ENCODE measurements at places on chromosomes 3 and 15. TPM values are rescaled to one million over a fixed set of nuclear protein-coding genes. Genes with fewer than 3 reads are reported as not detected.

HTR3E gene
- polyA plus RNA-seq = not detected

SERPINI2 gene
- polyA plus RNA-seq = not detected

FNDC3B gene
- 46.1 TPM for polyA plus RNA-seq

PLSCR2 gene
- not detected for polyA plus RNA-seq

SPINK8 gene
- not detected for polyA plus RNA-seq

DNA sequence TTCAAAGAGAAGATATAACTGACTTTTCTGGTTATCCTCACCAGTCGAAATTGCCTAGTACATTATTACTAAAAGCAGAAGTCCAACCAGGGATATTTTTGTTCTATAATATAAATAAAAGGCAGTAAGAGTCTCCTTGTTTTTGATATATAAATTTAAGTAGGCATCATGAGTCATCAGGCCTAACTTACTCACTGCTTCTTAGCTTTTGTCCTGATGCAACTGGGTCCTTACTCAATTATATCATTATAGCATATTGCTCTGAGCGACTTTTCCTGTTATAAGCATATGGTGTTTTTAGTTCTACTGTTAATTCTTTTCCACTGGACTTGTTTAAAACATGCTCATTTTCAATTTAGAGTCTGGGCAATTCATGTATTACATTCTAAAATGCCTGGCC is 910.1 kb downstream of the MCTP2 start:
- H3K4me3 ChIP-seq = no peak overlapping the region
- DNase-seq = no peak
- no peaks in the 10 kb centered on the region for H3K36me3 ChIP-seq
- no peak overlapping the region for H3K27ac ChIP-seq
- H3K27me3 ChIP-seq = peaks cover 3% of the 10 kb centered on the region

- no peaks in the 10 kb centered on the region for H3K36me3 ChIP-seq
- H3K4me1 ChIP-seq = no peaks in the 10 kb centered on the region
- no peak overlapping the region for H3K27ac ChIP-seq
- DNase-seq = no peak
- H3K27me3 ChIP-seq = no peaks in the 10 kb centered on the region
Measured at GRCh38 chr3:116453666-116454346, 8.5 kb upstream of the LSAMP start.

- H3K4me1 ChIP-seq = no peaks in the 10 kb centered on the region
- peaks cover 7% of the 10 kb centered on the region for H3K36me3 ChIP-seq
- H3K4me3 ChIP-seq = no peak overlapping the region
Measured at GRCh38 chr3:10085738-10086137, 22.3 kb downstream of the FANCD2OS start.

- no peaks in the 10 kb centered on the region for H3K4me1 ChIP-seq
- H3K36me3 ChIP-seq = no peaks in the 10 kb centered on the region
- H3K27ac ChIP-seq = no peak overlapping the region
- DNase-seq = no peak
Measured at GRCh38 chr15:57655809-57656208, 50.7 kb upstream of the POLR2M start.

- no peak overlapping the region for H3K4me3 ChIP-seq
- no peaks in the 10 kb centered on the region for H3K27me3 ChIP-seq
- no peak for DNase-seq
- no peaks in the 10 kb centered on the region for H3K36me3 ChIP-seq
Measured at GRCh38 chr3:69901802-69902201, 97.7 kb upstream of the SAMMSON start.

DNA sequence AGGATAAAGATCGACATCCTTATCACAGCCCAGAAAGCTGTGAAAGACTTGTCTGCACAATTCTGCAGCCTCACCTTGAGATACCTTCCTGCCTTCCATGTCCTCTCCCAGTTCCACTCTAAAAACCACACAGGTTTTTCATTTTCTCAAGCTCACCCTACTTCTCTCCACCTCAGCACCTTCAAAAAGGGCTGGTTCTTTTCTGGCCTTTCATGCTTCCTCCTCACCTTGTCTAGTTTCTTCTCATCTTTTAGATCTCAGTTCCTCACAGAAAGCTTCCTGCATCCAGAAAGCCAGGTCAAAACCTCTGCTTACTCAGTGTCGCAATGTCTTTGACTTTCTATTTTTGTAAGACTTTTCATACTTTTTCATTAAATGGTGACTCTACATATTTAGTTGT is 140.2 kb upstream of the STT3B start:
- no peak overlapping the region for H3K4me3 ChIP-seq
- DNase-seq = no peak
- no peaks in the 10 kb centered on the region for H3K27me3 ChIP-seq
- peaks cover 3% of the 10 kb centered on the region for H3K36me3 ChIP-seq
- H3K27ac ChIP-seq = no peak overlapping the region

- no peak overlapping the region for H3K4me3 ChIP-seq
- no peak overlapping the region for H3K27ac ChIP-seq
- DNase-seq = no peak
Measured at GRCh38 chr3:2423143-2423542, 324.5 kb downstream of the CNTN4 start.

Data from immature natural killer cell (primary cell).